Activated CD4-positive, alpha-beta T cell treated with anti-CD3 and anti-CD28 coated beads, Interleukin-10, Interleukin-2, amounts not matched to agents 100 ng/mL and 50 ng/mL, durations not matched to agents 16 hours and 8 hours (primary cell): ENCODE measurements at places on chromosomes 3 and 15.

GRCh38 chr3:108133858-108134554 is 43.2 kb upstream of the CD47 start:
- DNase-seq = peak; percentile 63

DNA sequence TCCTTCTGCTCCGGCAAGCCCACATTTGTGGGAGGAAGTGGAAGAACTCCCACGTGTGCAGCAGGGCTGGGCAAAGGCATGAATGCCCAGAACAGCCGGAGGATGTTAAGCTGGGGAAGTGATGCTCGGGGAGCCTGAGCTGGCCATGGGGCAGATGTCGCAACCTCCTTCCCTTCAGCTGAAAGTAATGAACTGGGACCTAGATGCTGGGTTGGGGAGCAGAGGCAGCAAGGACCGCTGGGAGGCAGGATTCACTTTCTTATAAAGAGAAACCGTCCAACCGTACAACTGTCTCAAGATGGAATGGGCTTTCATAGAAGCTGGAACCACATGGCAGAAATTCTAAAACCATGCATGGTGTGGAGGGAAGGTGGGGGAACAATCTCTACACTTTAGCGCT is 290.9 kb downstream of the OCA2 start:
- no peak for DNase-seq

GRCh38 chr3:117135207-117135606 is 425.6 kb downstream of the TUSC7 start:
- DNase-seq = no peak

DNA sequence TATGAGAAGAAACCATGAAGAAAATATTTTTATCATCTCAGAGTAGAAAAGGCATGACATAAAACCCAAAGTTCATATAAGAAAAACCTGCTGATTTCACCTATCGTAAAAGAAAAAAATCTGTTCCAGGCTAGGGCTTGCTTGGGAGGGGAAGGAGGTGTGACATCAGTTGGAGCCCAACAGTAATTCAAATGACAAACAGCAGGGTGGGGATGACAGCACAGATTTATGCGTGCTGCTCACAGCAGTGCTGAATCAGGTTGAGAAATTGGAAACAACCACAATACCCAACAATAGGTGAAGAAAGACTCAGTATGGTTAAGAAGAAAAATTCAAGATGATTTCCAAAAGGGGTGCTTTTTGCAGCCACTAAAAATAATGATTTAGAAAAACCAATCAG is 172.4 kb downstream of the PDE8A start:
- peak; percentile 14 for DNase-seq

DNA sequence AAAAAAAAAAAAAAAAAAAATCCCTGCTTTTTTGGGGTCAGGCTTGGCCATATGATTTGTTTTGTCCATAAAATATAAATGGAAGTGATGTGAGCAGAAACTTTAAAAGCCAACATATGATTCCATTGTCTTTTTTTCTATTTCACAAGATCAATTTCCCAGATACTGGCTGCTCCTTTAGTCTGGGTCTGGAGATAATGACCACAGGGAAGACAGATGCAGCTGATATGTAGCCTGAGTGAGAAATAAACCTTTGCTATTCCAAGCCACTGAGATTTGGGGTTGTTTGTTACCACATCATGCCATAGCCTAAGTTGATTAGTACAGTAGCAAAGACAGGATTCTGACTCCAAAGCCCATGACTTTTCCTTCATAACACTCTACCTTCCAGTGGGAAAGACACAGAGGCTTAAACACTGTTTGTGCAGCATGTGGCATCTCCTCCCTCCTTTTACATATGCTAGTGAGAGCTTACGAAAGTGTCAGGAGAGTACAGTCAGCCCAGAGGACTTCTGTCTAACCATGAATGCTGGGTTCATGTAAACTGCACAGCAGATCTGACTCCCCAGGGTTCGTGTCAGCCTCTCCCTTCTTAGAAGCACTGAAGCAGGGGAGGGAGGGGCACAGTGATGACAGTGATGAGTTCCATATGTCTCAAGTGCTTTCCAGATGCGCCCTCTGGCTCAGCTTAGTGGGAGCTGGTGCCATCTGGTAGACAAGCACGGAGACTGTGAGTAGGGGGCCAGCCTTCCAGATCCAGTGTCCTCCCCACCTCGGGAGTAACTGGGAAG is 36.7 kb upstream of the SLC7A14 start:
- no peak for DNase-seq

GRCh38 chr15:61685534-61685933 is 374.7 kb downstream of the VPS13C start:
- no peak for DNase-seq

DNA sequence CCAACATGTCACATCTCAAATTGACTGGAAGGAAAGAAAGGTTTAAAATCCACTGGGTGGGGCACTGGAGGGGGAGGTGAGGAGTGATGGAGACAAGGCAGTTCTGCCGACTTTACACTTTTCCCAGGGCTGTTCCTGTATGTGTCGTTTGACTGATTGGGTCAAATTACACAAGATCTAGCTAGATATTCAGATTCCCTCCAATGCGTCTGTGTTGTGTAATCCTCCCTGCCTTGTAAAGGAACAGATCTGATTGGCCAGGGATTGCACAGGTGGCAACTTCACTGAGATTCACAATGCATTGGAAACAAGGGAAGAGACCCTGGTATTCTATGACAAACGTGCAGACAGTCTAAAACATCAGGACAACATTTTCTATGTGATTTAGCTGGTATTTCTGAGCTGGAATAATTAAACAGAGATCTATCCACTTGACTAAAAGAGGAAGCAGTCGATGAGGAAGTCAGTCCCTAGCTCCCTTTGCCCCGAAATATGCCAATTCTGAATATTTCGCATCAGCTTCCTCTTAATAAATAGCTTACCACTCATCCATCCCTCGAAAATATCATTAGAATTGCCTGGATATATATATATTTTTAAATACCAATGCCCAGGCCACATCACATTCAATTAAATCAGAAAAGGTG is 312.9 kb downstream of the RORA start:
- DNase-seq = no peak

DNA sequence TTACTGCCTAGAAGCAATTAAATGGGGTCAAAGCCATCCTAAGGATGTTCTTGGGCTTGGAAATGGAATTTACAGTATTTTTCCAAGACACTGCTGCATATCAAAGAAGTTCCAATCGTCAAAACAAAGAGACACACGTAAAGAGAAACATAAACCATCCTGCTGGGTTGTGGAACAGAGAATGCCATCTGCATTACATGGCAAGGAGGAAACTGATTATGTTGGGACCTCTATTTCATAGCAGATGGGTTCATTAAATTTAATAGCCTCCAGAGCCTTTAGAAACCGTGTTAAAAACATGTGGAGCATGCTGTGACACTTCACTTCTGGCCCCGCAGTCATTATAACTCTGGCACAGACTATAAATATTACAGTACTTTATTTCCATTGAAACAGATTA is 154.6 kb downstream of the LRTM1 start:
- no peak for DNase-seq
